ENCODE measurements at places on chromosomes 3 and 15. TPM values are rescaled to one million over a fixed set of nuclear protein-coding genes. Genes with fewer than 3 reads are reported as not detected.

The GATA2 gene
- total RNA-seq: 9.1 TPM

The GRM2 gene
- 2.2 TPM for total RNA-seq

The SLC2A2 gene
- total RNA-seq: not detected

The ETV5 gene
- total RNA-seq: 8.1 TPM

The ZNF35 gene
- total RNA-seq: 19.0 TPM

DNA sequence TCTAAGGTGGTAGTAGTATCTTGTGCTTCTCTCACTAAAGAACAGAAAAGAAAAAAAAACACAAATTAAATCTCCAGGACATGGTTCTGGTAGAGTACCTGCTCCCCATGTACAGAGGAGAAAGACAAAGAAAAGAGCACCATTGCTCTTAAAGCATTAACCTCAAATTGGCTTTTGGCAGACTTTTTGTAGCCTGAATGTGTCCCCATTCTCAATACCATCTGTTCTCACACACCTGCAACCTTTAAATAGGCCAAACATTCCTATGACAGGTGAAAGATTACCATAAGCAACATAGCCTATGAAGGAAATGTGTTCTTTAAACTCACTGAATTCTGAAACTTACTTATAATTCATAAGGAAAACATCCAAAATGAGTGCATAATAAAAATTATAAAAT, 68.0 kb downstream of the TIPARP start:
- DNase-seq: no peak

GRCh38 chr3:36911990-36912804, 32.7 kb downstream of the TRANK1 start:
- DNase-seq: peak; percentile 46

- no peak for DNase-seq
Observed at GRCh38 chr3:81692766-81693165, 68.7 kb downstream of the GBE1 start.

DNA sequence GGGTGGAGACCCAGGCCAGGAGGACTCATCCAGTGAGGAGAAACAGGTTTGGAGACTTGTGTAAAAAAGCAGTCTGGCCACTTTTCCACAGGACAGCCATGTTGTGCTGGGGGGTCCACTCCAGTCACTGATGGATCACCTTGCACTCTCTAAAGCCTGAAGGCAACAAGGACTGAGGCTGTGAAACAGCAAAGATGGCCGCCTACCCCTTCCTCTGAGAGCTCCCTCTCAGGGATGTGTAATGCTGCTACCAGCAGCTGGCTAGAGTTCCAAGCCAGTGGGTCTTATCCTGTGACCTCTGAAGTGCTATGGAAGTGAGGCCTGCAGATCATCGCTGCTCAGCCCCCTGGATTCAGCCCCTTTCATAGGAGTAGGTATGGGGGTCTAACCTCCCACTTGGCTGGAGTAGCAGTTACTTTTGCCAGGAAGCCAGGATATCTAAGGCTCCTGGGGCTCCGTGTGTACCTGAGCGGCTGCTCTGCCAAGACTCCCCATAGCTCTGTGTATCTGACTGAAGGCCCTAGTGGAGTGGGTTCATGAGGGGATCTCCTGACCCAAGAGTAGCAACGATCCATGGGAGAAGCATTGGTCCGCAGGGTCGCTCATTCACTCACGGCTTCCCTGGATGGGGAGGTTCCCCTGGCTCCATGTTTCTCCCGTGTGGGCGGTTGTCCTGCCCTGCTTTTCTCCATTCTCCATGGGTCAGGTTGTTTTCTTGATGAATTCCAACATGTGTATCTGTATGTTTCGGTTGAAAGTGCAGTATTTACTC, 69.9 kb upstream of the TNFSF10 start:
- no peak for DNase-seq

- no peak for DNase-seq
Observed at GRCh38 chr3:149252272-149252671, 30.6 kb upstream of the CP start.

DNA sequence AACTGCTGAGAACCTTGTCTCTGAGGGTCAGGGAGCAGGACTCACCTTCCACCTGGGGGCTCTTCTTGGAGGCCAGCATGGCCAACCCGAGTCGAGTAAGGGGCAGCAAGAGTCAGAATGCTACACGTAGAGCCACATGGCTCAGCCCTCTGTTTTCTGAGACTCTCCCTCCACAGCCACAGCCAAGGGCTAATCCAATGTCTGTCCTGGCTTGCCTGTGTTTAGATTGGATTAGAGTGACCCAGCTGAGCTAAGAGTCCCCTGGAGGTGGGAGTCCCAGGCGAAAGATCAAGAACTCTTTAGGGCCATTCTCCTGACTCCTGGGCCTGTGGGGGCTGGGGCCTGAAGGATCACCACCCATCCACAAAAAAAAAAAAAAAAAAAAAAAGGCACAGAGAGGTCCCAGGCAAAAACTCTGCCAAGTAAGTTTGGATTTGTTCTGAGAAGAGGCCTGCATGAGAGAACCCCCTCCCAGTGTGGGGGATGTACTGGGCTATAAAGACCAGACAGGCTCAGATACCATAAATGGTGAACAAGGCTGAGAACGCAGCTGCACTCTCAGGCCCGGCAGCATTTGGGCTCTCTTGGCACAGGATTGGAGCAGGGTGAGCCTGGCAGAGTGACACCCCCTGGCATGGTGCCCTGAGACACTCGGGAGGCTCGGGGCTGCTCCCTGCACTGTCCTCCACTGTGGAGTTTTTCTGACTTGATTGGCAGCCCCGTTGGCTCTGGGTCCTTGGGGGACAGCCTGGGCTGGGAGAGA, 88.0 kb upstream of the OSBPL11 start:
- no peak for DNase-seq

GRCh38 chr3:53056442-53056841, 10.6 kb upstream of the SFMBT1 start:
- DNase-seq: peak; percentile 46

DNA sequence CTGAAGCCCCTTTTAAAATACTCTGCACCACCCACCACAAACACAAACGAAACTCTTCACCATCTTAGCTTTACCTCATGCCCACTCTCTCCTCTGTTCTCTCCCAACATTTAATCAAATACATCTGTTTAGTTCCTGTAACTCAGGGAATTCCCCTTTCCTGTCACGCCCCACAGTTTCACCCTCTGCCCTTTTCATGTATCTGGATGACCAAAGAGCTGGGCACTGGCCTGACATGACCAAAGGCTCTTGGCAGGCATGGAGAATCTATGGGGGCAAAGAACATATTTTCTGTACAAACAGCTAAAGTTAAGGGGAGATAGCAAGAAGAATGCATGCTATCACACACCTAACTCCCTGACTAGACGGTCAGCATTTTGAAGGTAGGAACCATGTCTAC, 270.0 kb downstream of the TBL1XR1 start:
- DNase-seq: no peak

DNA sequence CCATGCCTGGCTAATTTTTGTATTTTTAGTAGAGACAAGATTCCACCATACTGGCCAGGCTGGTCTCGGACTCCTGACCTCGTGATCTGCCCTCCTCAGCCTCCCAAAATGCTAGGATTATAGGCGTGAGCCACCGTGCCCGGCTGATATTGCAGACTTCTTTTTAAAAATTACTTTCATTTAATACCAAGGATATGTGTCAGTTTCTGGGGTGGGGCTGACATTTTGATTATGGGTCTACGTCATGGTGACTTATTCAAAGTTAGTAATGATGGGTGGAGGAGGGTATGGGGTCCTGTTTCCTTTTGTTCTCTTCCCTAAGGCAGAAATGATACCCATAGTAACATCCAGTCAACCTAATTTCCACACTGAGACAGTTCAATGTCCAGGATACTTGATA, 34.7 kb downstream of the GBE1 start:
- DNase-seq: no peak

GRCh38 chr3:24401090-24401810, 93.4 kb downstream of the THRB start:
- DNase-seq: no peak

DNA sequence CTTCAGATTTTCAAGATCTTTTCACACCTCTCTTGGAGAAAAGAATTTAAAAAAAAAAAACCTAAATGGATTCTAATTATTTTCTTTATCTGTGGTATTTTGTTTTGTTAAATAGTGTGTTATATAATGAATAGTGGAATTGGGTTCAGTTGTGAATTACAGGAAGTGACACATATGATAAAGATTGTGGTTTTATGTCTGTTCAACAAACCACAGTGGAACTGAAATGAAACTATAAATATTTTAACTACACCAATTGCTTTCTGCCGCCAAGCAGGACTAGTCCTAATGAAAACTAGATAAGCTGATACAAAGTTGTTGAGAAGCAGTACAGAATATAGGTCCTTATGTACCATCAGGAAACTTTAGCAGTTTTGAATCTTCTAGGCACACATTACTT, 121.6 kb downstream of the UBE2E2 start:
- no peak for DNase-seq

DNA sequence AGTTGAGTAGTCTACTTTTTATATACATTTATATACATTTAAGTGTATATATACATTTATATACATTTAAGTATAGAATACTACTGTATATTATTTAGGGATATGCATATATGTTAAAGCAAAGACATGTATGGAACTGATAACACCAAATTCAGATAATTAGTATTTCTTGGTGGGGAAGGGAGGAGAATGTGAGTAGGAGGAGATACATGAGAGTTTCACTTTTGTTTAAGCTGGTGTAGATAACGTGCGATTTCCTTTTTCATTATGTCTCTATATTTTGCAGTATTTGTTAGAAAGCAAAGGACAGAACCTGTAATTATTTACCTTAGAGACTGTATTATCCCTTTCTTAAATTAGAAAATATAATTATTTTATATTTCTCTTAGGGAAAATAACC, 16.6 kb upstream of the NIT2 start:
- no peak for DNase-seq

DNA sequence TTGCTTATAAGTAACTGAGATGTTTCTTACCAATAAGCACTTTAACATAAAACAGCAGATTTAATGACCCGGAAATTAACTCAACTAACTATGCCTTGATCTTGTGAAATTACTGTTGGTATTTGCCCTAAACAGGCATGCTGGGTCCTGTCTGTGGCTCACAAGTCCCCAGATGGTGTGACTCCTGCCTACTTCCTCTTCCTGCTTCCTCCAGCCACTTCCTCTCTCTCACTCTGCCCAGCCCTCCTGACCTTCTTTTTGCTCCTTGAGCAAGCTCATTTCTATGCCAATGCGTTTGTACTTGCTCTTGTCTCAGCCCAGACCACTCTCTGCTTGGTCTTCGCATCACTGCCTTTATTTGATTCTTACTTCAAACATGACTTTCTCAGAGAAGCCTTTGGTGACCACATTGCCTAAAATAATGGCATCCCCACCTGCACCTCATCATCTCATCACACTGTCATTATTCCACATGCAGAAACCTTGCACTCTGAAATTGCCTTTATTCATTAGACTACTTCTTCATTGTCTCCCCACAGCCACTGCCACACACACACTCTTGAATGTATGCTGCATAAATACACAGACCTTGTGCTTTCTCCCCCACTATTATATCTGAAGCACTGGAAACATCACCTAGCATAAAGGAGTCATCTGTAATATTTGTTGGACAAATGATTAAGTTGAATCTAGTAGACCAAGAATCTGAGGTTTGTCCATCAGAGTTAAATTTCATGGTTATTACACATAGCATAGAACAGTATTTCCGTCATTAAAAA, 256.3 kb upstream of the SEMA6D start:
- DNase-seq: no peak

GRCh38 chr15:33810806-33811205, 157.5 kb upstream of the CHRM5 start:
- DNase-seq: no peak

DNA sequence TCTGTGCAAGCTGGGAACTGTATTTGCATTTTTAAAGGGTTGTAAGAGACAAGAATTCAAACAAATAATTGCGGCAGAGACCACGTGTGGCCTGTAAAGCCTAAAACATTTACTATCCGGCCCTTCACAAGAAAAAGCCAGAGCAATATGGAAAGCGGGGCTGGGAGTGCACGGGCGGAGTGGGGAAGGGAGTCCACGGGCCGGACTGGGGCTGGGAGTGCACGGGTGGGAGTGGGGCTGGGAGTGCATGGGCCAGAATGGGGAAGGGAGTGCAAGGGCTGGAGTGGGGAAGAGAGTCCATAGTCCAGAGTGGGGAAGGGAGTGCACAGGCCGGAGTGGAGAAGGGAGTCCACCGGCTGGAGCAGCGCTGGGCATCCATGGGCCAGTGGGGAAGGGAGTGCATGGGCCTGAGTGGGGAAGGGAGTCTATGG, 41.2 kb downstream of the KLF15 start:
- peak; percentile 31 for DNase-seq

DNA sequence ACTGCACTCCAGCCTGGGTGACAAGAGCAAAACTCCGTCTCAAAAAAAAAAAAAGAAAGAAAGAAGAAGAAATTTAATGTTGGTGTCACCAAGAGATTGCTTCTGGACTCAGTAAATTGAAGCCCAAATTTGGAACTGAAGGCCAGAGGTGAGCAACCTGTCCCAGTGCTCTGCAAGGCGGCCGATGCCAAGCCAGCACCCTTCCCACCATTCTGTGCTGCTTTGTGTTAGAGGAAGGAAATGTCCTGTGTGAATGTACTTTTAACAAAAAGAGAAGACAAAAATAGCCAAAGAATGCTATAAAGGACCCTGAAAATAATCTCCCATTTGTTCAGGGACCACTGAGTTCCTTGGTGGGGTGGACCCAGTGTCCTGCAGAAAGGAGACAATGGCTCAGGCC, 44.6 kb downstream of the CDC25A start:
- no peak for DNase-seq

GRCh38 chr3:116034794-116035193, 410.5 kb downstream of the LSAMP start:
- DNase-seq: no peak

DNA sequence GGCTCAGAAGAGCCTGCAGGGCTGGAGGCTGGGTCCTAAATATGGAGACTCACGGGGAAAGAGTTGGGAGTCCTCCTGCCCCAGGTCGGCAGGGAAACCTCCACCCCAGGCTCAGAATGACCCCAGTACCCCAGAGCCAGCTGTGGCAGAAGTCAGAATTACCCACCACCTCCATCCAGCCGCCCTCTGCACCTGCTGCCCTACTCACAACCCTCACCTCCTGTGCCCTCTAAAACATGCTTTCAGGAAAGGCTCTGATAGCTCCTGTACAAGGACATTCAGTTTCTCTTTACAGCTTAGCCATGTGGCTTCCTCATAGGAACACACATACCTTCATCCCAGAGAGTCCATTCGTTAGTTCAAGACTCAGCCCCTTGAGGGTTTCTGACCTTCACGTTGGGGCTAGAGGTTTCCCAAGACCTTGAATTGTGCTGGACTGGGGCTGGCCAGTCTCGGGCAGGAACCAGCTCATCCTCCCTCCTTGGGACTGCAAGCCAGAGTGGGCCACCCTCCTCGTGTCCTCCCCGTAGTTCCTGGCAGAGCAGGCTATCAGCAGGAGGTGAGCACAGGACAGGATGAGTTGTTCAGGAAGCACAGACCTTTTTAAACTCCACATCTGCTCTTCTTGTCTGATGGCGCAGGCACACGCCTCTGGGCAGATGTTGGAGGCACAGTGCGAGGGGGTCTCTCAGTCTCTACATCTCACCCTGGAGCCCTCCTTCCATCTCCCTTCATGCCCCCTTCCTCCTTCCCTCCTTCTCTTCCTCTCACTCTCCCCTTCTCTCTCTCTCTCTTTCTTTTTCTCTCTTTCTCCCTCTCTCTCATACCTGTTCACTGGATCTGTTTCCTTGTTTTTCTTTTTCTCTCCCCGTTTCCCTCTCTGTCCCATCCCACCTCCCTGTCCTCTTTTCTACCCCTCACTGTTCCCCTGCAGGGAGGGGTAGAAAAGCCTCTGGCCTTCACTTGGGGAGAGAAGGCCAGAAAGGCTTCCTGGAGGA, 55.9 kb upstream of the NR2C2 start:
- no peak for DNase-seq
